Cardiac muscle cell (in vitro differentiated cells and primary cell): ENCODE measurements at places on chromosomes 7 and 10. TPM values are rescaled to one million over a fixed set of nuclear protein-coding genes. Genes with fewer than 3 reads are reported as not detected.

GRCh38 chr10:114635797-114636550, 22.1 kb downstream of the ABLIM1 start:
- no peak overlapping the region for H3K4me3 ChIP-seq
- H3K27me3 ChIP-seq: no peaks in the 10 kb centered on the region
- no peaks in the 10 kb centered on the region for H3K36me3 ChIP-seq
- DNase-seq: no peak
- H3K4me1 ChIP-seq: peaks cover 60% of the 10 kb centered on the region

DNA sequence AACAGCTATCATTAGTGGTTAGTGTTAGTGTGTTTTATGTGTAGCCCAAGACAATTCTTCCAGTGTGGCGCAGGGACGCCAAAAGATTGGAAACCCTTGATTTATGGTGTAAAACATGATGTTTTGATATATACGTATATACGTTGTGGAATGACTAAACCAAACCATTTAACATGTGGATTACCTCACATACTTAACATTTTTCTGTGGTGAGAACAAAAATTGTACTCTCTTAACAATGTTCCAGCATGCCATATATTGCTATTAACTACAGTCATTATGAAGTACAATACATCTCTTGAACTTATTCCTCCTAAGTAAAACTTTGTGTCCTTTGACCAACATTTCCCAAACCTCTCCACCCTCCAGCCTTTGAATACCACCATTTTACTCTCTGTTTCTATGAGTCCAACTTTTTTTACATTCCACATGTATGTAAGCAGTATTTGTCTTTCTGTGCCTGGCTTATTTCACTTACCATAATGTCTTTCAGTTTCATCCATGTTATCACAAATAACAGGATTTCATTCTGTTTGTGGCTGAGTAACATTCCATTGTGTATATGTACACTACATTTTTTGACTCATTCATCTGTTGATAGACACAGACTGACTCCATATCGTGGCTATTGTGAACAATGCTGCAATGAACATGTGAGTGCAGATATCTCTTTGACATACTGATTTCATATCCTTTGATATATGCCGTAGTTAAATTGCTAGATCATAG, 42.2 kb upstream of the MAGI2 start:
- no peaks in the 10 kb centered on the region for H3K36me3 ChIP-seq
- peak; percentile 81 for DNase-seq
- H3K27me3 ChIP-seq: no peaks in the 10 kb centered on the region
- H3K27ac ChIP-seq: no peak overlapping the region

DNA sequence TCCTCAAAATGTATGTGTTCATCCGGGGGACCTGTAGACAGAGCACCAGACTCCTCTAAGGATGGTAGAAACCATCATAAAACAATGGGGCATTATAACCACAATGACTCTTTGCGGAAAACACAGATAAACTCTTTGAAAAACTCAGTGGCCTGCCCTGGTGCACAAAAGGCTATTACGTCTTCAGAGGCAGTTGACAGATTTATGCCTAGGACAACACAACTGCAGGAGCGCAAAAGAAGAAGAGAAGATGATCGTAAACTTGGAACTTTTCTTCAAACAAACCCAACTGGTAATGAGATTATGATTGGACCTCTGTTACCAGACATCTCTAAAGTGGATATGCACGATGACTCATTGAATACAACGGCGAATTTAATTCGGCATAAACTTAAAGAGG, 6.0 kb downstream of the RBM48 start:
- DNase-seq: no peak
- no peaks in the 10 kb centered on the region for H3K27me3 ChIP-seq
- H3K4me3 ChIP-seq: no peak overlapping the region

DNA sequence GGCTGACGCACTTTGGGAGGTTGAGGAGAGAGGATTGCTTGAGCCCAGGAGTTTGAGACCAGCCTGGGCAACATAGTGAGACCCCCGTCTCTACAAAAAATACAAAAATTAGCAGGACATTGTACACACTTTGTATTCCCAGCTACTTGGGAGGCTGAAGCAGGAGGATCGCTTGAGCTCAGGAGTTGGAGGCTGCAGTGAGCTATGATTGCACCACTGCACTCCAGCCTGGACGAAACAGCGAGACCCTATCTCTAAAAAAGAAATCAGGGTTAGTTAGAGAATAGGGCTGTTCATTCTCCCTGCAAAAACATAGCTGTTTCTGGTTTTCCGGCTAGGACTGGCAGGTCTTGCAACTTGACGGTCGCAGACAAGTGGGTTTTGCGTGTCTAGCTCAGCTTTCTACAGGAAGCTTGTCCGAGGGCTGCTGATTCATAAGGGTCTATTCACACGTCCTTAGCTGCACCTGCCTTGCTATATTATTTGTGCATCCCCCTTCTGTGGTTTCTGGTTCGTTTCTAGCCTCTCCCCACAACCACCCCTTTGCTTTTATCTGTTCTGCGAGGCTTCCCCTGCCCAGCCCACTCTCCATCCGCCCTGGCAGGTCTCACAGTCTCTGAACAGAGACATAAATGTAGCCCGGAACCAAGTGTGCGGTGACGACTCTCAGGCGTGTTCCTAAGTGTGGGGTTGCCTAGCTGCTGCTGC, 10.7 kb downstream of the AMZ1 start:
- no peaks in the 10 kb centered on the region for H3K27me3 ChIP-seq
- no peak for DNase-seq
- H3K27ac ChIP-seq: no peak overlapping the region
- H3K36me3 ChIP-seq: no peaks in the 10 kb centered on the region
- no peaks in the 10 kb centered on the region for H3K4me1 ChIP-seq

- no peak for DNase-seq
- no peaks in the 10 kb centered on the region for H3K4me1 ChIP-seq
- H3K27me3 ChIP-seq: no peaks in the 10 kb centered on the region
These were observed 59.9 kb upstream of the RHEB start for GRCh38 chr7:151579644-151580043.

DNA sequence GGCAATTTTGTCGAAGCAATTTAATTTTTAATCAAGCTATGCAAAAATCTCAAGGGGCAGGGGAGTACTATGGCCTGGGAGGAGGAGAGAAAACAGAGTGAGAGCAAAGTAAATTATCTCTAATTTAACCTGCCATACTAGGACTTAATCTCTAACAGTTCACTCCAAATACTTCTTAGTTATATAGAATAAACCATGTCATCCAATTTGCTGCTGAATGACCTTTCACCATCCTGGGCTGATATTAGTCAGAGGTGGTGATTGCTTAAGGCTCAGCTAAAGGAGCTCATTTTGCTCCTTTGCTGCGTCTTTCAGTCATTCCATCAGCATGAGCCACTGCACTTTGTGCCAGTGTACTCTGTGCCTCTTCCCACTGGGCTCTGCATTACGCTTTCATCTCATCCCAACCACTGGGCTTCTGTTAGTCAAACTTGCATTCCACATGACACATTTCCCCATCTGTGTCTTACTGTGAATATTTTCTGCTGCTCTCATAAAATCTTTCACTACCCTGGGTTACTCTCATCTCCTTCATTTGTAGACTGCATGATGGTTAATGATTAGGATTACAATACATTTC, 84.3 kb downstream of the CD36 start:
- no peaks in the 10 kb centered on the region for H3K27me3 ChIP-seq
- H3K4me1 ChIP-seq: peaks cover 14% of the 10 kb centered on the region
- no peak overlapping the region for H3K4me3 ChIP-seq
- DNase-seq: peak; percentile 98
- H3K36me3 ChIP-seq: no peaks in the 10 kb centered on the region

Gene SPDYE2B
- 0.43 and 0.72 TPM in 2 replicates for polyA plus RNA-seq

Gene SCIN
- polyA plus RNA-seq: 0.02 TPM in 1 of 2 replicates, not detected in the other

Gene NKX1-2
- polyA plus RNA-seq: not detected in 2 replicates

Gene OR9A2
- not detected in 2 replicates for polyA plus RNA-seq

Gene C7orf57
- 0.11 TPM in 1 of 2 replicates, not detected in the other for polyA plus RNA-seq

Gene CDC14C
- 0.06 TPM in 1 of 2 replicates, not detected in the other for polyA plus RNA-seq
